GM13977 (cell line): ENCODE measurements at places on chromosomes 3 and 15.

DNA sequence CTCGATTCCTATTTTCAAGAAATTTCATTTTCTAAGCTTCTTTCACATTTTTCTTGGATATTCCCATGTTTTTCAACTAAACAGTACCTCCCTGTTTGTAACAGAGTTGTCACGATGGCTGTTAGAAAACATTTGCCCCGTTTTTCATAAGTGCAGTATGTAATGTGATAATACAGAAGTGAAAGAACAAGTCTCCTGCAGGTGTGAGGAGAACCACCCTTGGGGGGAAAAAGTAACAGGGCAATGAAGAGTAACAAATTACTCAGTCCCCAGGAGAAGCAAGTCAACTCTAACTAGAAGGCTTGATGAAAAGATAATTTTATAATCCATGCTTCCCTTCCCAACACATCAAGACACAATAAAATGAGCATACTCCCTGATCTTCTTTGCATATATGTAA, 493.3 kb downstream of the FOXP1 start:
- peak; percentile 20 for DNase-seq

GRCh38 chr3:115254492-115255196, 107.6 kb upstream of the ZBTB20 start:
- DNase-seq = no peak

- DNase-seq = no peak
Observed at GRCh38 chr15:70605606-70606410, 157.6 kb downstream of the UACA start.

DNA sequence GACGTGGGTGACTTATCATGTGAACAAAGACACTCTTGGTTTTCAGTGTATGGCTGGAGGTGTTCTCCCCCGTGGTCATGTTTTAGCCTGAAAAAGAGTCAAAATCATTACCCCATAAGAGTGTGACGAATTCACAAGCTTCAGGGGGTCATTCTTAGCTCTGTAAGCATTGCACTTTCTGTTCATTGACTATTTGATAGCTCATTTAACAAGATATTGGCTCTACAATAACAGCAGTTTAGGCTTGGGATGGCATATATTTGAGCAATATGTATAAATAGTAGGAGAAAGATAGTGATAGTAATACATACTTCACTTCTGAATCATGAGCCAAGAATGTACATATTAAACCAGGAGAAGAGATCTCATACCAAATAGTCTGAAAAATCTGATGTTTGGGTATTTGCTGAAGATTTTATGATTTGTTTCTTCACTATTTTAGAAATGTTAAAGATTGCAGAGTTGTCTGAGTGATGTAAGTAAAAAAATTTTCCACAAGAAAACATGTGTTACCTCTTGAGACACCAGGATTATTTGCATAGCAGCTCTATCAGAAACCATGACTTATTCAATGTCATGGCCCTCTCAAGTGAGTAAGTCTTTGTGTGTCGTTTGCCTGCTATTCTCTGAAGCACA, 996.0 kb downstream of the OTOL1 start:
- DNase-seq = no peak

- no peak for DNase-seq
Observed at GRCh38 chr15:62727501-62727900, 315.0 kb upstream of the TPM1 start.

- DNase-seq = peak; percentile 73
Observed at GRCh38 chr15:40847223-40847961, 3.5 kb downstream of the SPINT1 start.

DNA sequence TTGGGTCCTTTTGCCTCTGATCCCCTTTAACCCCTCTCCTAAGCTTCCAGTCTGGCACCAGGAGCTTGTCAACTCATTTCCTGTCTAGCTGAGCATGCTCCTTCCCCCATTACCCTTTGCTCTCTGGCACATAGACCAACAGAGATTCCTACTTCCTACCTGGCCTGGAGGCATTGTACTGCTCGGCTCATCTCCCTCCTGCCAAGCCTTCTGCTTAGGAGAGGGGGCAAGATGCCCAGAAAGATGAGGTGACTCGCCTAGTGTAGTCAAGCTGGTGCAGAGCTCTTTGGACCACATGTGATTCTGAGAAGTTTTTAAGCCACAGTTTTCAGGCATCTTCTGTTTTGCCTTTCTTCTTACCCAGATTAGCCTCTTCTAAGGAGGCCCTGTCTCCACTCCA, 95.4 kb downstream of the ZNF621 start:
- no peak for DNase-seq
